ENCODE measurements at places on chromosomes 7 and 10.
A peak's percentile ranks its signal among the peaks of the same experiment; 100 is the strongest.

GRCh38 chr10:122328676-122329075 is 45.8 kb upstream of the PLEKHA1 start:
- DNase-seq, result no peak

DNA sequence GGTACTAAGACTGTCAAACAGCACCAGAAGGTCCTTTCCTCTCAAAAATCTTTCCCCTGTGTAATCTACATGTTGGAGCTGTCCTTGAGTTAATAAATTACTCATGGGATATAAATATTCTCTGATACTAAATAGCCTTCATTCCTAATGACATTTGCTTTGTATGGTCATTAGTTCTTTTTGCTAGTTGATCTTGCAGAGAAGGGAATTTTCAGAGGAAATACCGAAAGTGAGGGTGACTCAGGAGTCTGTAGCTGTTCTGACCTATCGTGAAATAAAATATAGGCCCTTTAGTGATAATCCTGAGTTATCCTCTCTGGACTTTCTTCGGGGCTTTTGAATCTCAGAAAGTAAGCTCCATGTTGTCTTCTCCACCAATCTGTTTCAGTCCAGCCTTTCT is 19.4 kb upstream of the CLDN12 start:
- DNase-seq, result no peak

DNA sequence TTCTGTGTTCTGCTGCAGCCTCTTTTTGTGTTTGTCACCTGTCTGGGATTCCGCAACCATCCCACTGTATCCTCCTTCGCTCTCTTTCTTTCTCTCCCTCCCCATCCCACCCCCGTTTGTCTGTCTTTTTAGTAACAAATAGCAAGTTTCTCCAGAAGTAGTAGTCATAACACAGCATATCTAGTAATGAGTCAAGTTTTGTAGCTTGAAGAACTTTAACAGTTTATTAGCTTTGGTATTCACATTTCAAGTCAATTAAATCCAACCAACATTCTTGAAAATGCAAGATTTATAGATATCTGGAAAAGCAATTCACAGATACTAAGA is 154.1 kb upstream of the MTPN start:
- DNase-seq, result no peak

DNA sequence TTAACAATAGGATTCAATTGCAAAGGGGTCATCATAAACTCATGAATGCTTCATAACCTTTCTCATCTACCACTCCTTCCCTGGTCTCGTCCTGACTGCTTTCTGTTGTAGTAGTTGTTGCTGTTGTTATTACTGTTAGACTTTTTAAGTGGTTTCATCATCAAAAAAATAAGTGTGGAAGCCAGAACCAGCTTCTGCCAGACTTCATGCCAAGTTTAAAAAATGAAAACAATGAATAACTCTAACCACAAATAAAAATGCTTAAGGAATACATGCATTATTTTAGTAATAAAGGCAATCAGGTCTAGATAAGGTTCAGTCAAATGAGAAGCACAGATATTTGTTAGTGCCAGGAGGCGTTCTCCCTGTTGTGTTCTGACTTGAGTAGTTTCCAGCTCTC is 85.4 kb downstream of the PCLO start:
- DNase-seq, result peak; percentile 59

GRCh38 chr10:2476812-2477553 is 590.4 kb upstream of the PFKP start:
- DNase-seq, result no peak

DNA sequence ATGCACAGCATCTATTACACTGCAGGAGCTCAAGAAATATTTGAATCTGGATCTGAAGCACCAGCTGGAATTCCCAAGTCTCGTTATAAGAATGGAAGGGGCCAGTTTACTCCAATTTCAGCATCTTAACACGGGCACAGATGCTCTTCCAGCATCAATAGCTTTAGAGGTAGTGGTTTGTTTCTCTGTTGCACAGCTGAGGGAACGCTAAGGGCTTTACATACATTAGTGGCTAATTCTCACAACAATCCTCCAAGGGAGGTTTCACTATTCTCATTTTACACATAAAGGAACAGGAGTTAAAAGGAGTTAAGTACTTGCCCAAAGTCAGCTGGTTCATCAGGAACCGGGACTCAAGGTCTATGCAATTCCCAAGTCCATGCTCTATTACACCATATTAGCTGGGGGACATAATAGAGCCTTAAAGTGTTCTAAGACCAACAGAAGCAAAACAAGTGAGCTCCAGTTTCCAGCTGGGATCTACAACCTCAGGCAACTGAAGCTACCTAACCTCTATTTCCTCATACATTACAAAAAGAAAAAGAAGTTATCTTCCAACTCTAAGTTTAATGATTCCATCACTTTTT is 9.9 kb downstream of the XPNPEP1 start:
- no peak for DNase-seq

DNA sequence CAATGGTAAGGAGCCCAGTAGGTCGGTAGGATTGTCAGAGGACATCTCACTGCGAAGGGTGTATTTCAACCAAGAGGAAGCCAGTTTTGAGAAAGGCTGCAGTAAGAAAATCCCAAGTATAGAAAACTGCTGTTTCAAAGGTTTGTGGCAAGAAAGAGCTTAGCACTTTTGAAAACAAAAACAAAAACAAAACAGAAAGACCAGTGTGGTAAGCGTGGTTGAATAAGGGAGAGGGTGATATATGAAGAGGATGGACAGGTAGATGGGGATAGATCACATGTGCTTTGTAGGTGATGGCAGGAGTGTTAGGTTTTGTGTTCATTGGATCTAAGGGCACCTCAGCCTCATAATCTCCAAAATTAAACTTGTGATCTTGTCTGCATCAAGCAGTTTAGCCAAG is 141.6 kb upstream of the WNT16 start:
- DNase-seq, result no peak

GRCh38 chr7:131583430-131583829 is 27.0 kb upstream of the PODXL start:
- no peak for DNase-seq

- no peak for DNase-seq
Observed at GRCh38 chr10:85900487-85900886, 466.1 kb downstream of the GRID1 start.

DNA sequence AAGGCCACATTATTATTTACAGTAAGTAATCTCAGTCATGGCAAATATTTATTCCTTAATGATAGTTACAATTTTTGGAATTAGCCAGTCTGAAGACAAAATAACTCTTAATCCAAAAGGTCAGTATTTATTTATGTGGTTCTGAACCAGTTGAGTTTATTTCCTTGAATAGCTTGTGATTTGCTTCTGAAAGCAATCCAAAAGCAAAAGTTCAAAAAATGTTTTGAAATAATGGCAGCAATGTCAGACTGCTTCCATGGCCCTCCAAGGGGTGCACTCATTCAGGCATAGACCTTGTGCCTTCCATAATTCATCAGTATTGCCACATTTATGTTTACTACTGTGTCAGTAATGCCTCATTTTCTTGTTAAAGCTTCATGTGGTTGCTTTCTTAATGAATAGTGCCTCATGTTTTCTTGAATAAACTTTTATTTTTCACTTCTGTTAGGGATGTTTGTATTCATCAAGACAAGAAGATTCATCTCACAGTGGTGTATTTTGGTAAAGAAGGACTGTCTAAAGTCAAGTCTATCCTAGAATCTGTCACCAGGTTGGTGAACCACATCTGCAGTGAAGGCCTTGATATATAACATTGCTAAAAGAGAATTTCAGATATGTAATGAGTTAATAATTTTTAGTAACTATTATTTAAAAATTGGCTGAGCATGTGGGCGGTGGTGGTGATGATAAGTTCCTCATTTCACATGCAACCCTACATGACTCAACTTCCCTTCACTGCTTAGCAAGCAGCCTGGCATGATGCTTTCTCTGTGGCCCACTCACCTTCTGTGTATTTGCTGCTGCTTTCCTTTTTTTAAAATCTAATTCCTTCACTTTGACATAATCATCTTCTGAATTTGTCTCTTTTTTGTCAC is 22.0 kb downstream of the CSGALNACT2 start:
- DNase-seq, result no peak

DNA sequence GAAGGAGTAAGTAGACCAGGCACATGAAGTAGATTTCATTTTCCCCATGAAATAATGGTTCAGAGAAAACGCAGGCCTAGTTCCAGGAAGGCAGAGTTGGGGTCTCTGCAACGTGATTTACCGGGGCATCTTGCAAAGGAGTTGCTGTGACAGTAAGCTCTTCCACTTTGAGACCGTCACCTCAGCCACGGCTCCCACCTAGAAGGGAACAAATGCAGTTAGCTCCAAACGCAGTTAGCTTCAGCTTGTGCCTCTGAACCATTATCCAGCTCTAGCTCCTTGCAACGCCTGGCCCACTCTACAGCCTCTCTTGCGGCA is 7.0 kb upstream of the MYO1G start:
- DNase-seq, result no peak

GRCh38 chr7:133275446-133276095 is 22.7 kb downstream of the EXOC4 start:
- peak; percentile 46 for DNase-seq

GRCh38 chr7:126150278-126150958 is 1102.3 kb downstream of the GRM8 start:
- no peak for DNase-seq

DNA sequence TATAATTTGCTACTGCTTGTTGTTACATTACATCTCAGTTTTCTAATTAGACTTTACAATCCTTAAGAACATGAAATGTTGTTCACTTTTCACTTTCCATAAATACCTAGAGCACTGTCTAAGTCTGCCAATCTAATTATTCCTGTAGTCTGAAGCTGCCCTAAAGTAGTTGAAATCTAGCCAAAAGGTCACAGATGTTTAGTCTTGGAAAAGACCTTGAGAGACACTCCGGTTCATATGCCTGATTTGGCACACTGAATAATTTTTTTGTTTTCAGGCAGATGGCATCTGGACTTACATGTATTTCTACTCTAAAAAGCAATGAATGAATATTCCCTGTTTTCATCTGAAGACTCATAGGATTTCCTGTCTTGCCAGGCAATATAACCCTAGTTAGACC is 359.1 kb downstream of the ANKRD7 start:
- no peak for DNase-seq

GRCh38 chr7:114141415-114141814 is 222.6 kb upstream of the PPP1R3A start:
- peak; percentile 2 for DNase-seq

DNA sequence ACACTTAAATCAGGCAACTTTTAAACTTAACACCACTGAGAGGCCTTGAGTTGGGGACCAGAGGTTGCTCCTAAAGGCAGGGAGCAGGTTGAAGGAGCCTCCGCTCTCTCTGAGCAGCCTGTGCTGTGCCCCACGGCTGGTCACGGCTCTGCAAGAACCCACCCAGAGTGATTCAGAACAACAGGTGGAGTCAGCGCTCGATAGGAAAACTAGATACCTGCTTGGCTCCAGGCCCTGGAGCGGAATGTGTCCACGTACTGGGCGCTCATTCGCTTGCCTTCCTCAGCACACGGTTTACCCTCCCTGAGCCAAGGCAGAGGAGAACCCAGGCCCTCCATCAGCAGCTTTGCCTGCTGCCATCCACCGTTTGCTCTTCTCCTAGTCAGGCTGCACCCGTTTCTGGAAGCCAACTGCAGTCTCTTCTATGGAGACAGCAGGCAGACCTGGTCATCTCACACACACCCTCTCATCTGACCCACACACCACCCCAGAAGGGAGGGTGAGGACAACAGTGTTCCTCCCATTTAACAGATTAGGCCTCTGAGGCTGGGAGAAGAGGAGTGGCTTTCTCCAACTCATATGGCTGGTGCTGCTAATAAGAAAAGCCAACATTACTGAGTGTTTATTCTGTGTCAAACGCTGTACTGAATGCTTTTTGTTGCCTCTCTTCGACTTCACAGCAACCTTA is 37.6 kb upstream of the PDCD4 start:
- DNase-seq, result no peak

- no peak for DNase-seq
Observed at GRCh38 chr7:78993341-78993740, 460.1 kb downstream of the MAGI2 start.

DNA sequence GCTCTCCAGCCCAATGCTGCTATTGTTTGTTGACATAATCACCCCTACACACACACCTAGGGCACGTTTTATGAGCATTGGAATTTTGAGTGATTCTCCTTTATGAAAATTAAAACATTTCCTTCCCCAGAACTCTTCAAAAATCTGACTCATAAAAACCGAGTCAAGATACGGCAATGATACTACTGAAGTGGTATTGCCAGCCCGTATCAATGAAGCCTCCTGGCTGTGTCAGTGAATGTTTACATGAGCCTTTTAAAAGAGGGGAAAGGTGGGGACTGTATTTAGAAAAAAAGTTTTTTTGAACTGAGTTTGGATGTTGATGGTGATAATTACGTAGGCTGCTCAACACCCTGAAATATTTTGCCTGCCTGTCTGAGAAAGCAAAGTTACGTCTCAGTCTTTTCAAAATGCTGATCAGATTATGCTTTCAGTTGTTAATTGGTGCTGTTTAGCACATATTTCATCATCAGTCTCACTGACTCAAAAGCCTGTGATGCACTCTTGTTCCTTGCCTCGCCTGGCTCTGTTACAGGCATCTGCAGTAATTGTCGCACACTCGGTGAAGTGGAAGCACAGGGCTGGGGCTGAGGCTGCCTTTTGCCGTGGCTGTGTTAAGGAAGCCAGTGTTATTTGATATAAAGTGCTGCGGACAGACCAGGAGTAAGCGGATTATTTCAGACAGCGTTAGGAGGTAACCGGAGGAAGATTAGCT is 157.4 kb upstream of the TCF7L2 start:
- DNase-seq, result peak; percentile 98

DNA sequence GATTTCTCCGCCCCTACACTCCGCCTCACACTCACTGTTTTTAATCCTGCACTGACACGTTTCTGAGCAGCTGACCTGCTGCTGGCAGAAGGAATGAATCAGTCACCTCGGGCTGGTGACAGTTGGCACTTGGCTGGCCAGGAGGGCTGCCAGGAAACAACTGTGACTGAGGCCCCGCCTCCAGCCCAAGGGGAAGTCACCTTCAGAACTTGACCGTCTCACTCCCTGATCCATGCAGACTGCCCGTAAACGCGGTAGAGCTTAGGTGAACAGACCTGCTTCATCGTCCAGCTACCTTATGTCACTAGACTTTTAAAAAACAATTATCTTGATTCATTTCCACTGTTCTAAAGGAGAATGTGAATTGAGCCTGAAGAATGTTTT is 107.5 kb downstream of the DOCK1 start:
- peak; percentile 77 for DNase-seq

Measured in retinal pigment epithelial cell (primary cell).